ENCODE measurements at places on chromosomes 5 and 9. TPM values are rescaled to one million over a fixed set of nuclear protein-coding genes. Genes with fewer than 3 reads are reported as not detected.

- no peak for DNase-seq
Observed at GRCh38 chr9:100406962-100407361, 20.0 kb upstream of the MSANTD3 start.

- no peak for DNase-seq
Observed at GRCh38 chr5:40288800-40289485, 390.8 kb upstream of the PTGER4 start.

DNA sequence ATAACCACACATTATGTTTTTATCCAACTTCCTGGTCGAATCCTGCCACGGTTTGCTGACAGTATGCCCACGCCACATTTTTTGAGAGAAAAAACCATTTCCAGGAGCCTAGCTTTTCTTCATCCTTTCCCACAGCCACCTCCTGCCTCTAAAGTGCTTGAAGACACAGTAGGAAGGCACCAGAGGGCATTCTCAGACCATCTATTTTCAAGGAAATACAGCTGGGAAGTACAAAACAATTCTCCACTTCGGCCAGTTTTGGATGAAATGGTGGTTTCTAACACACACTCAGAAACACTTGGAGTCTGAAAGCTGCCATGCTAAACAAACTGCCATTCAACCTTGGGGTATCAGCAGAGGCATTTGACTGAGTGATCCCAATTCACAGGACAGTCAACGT is 86.3 kb upstream of the RPS23 start:
- no peak for DNase-seq

UGT3A2 gene
- total RNA-seq = 0.17 TPM

DNA sequence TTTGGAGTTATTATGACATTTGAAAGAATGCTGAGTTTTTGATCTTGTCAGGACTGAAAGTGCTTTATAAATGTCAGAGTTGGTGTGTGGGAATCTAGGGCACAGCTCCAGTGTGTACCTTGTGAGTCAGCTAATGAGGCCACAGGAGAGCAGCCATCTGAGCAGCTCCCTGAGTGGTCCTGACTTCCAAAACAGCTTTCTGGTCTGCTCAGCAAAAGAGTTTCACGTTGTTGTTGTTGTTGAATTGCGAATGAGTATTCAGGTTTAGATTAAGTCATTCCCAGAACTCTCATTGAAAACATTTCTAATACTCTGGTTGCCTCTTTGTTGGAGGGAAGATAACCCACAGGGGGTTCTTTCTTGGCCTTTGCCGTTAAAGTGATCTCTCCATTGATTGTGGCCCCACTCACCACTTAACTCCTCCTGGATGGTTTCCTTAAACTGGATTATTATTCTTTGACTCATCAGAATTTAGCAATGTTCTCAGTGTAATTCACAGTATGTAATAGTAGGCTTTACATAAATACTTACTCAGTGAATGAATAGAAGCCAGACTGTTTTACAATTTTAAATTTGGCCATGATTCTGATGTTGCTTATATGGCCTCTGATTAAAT is 125.1 kb upstream of the SGCD start:
- DNase-seq = no peak

- DNase-seq = no peak
Observed at GRCh38 chr9:5352637-5353248, 13.1 kb upstream of the RLN1 start.

NEUROG1 gene
- not detected for total RNA-seq

DNA sequence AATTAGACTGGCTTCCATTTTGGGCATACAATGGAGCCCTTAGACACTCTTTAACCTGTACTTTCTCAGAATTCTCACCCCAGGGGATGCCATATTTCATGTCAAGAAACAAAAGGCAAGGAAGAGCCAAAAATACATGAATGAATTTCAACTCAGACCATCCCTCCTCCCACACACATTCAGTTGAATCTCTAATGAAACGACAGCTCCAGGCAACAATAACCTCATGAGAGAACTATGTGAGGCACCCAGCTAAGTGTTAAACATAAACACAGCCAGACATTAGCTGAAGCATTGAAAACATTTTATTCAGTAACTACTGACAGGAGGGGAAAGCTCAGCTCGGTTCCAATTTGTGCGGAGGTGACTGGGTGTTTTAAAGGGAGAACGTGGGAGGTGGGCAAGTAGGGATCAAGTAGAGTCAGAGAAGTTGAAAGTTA is 1359.1 kb upstream of the CDH9 start:
- no peak for DNase-seq

ADAMTS13 gene
- total RNA-seq = 6.5 TPM

WDR31 gene
- 3.2 TPM for total RNA-seq

SLC1A1 gene
- 0.33 TPM for total RNA-seq

RLN2 gene
- 0.33 TPM for total RNA-seq

DNA sequence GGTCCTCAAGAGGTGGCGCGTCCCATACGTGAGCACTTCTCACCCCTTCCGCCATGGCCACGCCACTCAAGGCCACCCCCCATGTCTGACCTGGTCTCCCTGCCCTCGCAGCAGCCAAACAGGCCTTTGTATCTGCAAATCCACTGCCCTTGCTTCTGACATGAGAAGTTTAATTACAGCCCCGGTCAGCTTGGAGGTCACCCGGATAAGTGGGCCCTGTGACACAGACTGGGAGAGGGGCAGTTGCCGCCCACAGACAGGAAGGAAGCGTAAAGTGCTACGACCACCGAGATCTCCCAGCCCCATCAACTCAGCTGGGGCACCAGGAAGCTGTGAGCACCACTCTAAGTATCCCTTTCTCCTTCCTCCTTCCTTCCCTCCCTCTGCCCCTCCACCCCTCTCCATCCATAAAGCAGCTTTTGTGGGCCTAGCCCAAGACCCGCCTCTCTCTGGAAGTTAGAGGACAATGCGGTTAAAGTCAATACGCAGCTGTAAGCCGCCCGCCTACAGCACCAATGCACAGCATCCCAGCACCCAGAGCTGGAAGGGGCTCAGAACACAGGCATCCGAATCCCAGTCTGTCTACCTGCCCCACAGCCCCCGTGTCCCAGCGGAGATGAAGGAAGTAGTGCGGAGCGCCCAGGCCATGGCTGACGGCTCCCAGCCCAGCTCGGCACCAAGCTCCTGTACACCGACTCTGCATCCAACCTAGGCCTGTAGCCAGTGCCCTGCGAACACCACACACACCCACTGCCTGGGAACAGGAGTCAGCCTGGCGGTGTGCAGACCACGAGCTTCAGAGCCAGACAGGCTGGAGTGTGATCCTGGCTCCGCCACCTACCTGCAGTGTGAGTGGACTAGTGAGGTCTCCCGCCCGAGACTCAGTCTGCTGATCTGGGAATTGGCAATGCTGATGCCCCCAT is 44.8 kb upstream of the RNF130 start:
- DNase-seq = no peak

HAND1 gene
- total RNA-seq = not detected

DNA sequence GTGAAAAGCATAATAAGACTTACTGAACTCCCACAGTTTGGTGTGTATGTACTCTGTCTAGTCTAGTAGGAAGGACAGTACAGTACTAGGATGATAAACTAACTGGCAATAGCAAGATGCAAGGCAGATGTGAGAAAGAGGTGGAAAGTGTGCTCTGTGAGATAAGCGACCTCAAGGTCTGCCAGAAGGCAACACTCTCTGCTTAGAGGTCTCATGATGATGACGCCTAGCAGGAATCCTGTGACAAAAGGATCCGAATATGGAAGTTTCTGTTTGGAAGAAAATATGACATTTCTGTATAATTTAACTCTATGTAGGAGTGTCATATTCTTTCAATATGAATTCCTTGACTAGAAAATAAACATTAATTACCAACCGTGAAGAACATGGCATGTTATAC is 112.2 kb downstream of the PLPPR1 start:
- DNase-seq = no peak

GRCh38 chr9:121989010-121989409 is 104.1 kb downstream of the TTLL11 start:
- no peak for DNase-seq

NIPAL4 gene
- not detected for total RNA-seq

SREK1 gene
- total RNA-seq = 52.3 TPM

Measured in liver (tissue), 10 donors.